Peyer's patch (tissue), 4 donors: ENCODE measurements at places on chromosomes 13 and 19.

DNA sequence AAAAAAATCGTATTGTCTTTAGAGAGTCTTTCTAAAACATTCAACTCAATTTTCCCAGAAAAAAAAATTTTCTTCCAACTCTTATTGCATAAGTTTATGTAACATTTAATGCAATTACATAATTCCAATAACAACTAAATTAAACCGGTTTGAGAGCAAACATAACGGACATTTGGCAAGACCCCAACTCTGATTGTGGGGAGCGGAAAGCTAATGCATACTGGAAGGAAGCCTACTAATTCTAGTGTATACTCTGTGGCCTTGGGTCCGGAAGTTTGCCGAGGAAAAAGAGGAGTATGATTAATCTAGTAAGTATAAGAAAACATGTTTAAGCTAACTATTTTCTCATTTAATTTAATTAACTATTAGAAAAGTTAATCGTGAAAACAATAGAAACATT, 21.3 kb upstream of the MIR17HG start:
- H3K4me1 ChIP-seq: no peaks in the 10 kb centered on the region
- H3K27ac ChIP-seq: no peak overlapping the region
- H3K36me3 ChIP-seq: no peaks in the 10 kb centered on the region
- H3K4me3 ChIP-seq: no peak overlapping the region
- DNase-seq: no peak

- no peak for DNase-seq
- H3K27ac ChIP-seq: peak overlapping the region; percentile 68
- H3K27me3 ChIP-seq: no peaks in the 10 kb centered on the region
These were observed 15.4 kb upstream of the IRGC start for GRCh38 chr19:43700395-43701000.

DNA sequence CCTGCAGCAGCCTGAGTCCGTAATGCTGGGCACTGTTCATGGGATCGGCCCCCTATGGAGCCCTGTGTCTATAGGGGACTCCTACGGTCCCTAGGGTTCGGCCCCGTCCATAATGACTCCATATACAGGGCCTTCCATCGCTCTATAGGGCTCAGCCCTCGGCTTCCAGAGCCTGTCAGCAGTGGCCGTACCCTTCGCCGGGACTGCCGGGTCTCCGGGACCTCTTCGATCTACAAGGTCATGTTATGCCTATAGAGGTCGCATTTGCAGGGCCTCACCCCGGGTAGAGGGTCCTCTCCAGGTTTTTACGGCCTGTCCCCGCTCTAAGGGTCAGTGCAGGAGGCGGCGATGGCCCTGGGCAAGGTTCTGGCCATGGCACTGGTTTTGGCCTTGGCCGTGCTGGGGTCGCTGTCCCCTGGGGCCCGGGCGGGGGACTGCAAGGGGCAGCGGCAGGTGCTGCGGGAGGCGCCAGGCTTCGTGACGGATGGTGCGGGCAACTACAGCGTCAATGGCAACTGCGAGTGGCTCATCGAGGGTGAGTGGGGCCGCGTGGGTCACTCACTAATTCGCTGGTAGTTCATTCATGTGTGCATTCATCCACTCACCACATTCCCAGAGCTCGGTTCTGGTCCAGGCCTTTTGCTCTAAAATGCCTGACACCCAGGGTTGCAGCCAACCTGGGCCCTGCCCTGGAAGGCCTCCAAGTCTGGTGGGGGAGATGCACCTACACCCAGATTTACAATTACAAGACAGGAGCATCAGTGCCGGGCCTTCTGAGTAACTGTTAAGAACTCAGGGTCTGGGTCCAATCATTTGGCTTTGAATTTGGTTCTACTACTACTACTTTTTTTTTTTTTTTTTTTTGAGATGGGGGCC, 699 bp downstream of the MEGF8 start:
- H3K4me1 ChIP-seq: peaks cover 22% of the 10 kb centered on the region
- DNase-seq: peak; percentile 19
- H3K36me3 ChIP-seq: no peaks in the 10 kb centered on the region
- peak overlapping the region; percentile 61 for H3K27ac ChIP-seq
- peaks cover 18% of the 10 kb centered on the region for H3K27me3 ChIP-seq

GRCh38 chr19:55688422-55689218, 13.6 kb downstream of the EPN1 start:
- H3K4me1 ChIP-seq: peaks cover 15% of the 10 kb centered on the region
- no peaks in the 10 kb centered on the region for H3K27me3 ChIP-seq
- H3K4me3 ChIP-seq: peak overlapping the region; percentile 28
- peaks cover 3% of the 10 kb centered on the region for H3K36me3 ChIP-seq
- H3K27ac ChIP-seq: peak overlapping the region; percentile 83

- H3K4me1 ChIP-seq: no peaks in the 10 kb centered on the region
- H3K27me3 ChIP-seq: no peaks in the 10 kb centered on the region
- no peak overlapping the region for H3K27ac ChIP-seq
These were observed 39.9 kb upstream of the CCNE1 start for GRCh38 chr19:29771708-29772414.

- no peaks in the 10 kb centered on the region for H3K36me3 ChIP-seq
- H3K4me1 ChIP-seq: no peaks in the 10 kb centered on the region
- H3K27me3 ChIP-seq: no peaks in the 10 kb centered on the region
- peak; percentile 61 for DNase-seq
- no peak overlapping the region for H3K4me3 ChIP-seq
- peak overlapping the region; percentile 60 for H3K27ac ChIP-seq
These were observed 5.8 kb downstream of the FUZ start for GRCh38 chr19:49807058-49807903.

DNA sequence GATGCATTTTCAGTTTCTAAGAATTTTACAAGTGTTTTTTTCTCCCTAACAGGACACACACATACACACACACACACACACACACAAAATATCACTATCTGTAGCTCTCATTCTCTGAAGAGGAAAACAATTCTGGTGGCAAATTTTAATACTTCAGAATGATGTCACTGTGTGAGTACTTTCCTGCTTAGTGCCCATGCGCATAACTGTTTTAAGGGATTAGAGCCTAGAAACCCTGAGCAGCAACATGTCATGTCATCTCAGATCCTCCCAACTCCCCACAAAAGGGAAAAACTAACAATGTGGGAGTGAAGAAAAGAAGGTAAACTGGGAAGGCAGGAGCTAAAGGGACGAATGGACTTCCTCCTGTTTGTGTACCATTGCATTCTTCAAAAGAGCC, 401.2 kb downstream of the SPRY2 start:
- no peak overlapping the region for H3K4me3 ChIP-seq
- no peaks in the 10 kb centered on the region for H3K4me1 ChIP-seq
- H3K27ac ChIP-seq: no peak overlapping the region
- no peak for DNase-seq

GRCh38 chr19:42584466-42584865, 10.3 kb downstream of the CEACAM8 start:
- no peak for DNase-seq
- no peaks in the 10 kb centered on the region for H3K36me3 ChIP-seq
- no peak overlapping the region for H3K27ac ChIP-seq
- no peak overlapping the region for H3K4me3 ChIP-seq

DNA sequence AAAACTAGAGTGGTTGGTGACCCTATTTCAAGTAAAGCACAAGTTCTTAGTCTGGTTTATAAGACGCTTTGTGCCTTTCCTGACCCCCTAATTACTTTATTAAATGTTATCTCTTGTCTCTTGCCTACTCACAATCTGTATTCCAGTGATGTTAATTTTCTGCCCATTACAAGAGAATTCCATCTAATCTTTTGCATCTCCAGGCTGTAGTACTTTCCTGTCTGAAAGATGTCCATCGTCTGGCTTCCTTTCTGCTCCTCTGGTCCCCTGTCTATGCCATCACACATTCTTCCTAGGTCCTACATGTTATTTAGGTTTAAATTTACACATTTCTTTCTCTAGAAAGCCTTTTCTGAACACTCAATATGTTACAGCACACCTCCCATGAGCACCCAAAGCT, 25.9 kb upstream of the OXGR1 start:
- H3K27ac ChIP-seq: no peak overlapping the region
- peaks cover 6% of the 10 kb centered on the region for H3K4me1 ChIP-seq
- no peaks in the 10 kb centered on the region for H3K27me3 ChIP-seq
- no peaks in the 10 kb centered on the region for H3K36me3 ChIP-seq
- no peak for DNase-seq

GRCh38 chr13:110845520-110845919, 69.3 kb downstream of the ANKRD10 start:
- no peak for DNase-seq
- no peaks in the 10 kb centered on the region for H3K27me3 ChIP-seq
- H3K36me3 ChIP-seq: no peaks in the 10 kb centered on the region
- no peak overlapping the region for H3K27ac ChIP-seq

GRCh38 chr13:100645382-100645781, 29.2 kb downstream of the TMTC4 start:
- no peak overlapping the region for H3K4me3 ChIP-seq
- no peak for DNase-seq
- H3K4me1 ChIP-seq: no peaks in the 10 kb centered on the region
- no peaks in the 10 kb centered on the region for H3K36me3 ChIP-seq

GRCh38 chr13:62139597-62139996, 723.9 kb upstream of the PCDH20 start:
- no peak for DNase-seq
- no peak overlapping the region for H3K4me3 ChIP-seq
- no peaks in the 10 kb centered on the region for H3K36me3 ChIP-seq
- H3K4me1 ChIP-seq: no peaks in the 10 kb centered on the region

DNA sequence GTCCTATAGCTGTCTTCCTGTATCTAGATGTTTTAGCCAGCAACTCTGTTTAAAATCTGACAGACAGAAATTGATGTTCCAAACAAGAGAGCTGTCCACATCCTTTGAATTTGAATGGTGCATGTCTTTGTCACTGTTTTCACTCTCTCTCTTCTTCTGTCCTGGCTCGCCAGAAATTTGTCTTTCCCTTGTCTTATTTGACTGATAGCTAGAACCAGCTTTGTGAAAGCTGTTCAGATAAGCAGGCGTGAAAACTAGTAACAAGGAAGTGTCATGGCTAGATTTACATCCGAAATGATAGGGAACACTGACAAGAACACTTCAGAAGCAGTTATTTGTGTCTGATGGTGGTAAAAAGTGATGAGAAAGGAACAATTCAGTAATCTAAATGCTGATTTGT, 354.9 kb upstream of the SLITRK1 start:
- H3K27ac ChIP-seq: no peak overlapping the region
- H3K36me3 ChIP-seq: no peaks in the 10 kb centered on the region
- DNase-seq: no peak
- H3K4me3 ChIP-seq: no peak overlapping the region
- no peaks in the 10 kb centered on the region for H3K4me1 ChIP-seq
- no peaks in the 10 kb centered on the region for H3K27me3 ChIP-seq

DNA sequence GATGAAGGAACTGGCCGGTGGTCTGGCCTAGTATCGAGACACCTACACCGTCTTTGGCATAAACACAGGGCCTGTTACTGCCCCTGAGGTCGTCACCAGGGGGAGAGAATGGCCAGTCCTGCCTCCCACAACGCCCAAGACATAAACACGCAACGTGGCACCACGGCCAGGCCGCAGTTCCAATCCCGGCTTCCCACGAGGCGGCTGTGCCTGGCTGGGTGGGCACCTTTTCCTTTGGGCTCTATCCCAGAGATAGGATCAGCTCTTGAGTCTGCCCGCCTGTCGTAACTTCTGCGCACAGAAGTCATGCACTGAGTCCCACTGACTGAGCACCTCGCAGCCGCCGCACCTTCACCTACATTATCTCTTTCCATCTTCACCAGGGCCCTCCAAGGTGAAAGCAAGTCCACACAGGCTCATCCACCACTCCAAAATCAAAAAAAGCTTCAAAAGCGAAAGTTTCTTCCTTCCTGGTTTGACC, 1.1 kb downstream of the MIER2 start:
- H3K4me1 ChIP-seq: no peaks in the 10 kb centered on the region
- no peaks in the 10 kb centered on the region for H3K36me3 ChIP-seq
- peak overlapping the region; percentile 73 for H3K4me3 ChIP-seq

- H3K4me3 ChIP-seq: no peak overlapping the region
- H3K36me3 ChIP-seq: no peaks in the 10 kb centered on the region
- H3K4me1 ChIP-seq: no peaks in the 10 kb centered on the region
- no peak overlapping the region for H3K27ac ChIP-seq
- no peak for DNase-seq
These were observed 2.0 kb downstream of the EVI5L start for GRCh38 chr19:7832009-7832408.

DNA sequence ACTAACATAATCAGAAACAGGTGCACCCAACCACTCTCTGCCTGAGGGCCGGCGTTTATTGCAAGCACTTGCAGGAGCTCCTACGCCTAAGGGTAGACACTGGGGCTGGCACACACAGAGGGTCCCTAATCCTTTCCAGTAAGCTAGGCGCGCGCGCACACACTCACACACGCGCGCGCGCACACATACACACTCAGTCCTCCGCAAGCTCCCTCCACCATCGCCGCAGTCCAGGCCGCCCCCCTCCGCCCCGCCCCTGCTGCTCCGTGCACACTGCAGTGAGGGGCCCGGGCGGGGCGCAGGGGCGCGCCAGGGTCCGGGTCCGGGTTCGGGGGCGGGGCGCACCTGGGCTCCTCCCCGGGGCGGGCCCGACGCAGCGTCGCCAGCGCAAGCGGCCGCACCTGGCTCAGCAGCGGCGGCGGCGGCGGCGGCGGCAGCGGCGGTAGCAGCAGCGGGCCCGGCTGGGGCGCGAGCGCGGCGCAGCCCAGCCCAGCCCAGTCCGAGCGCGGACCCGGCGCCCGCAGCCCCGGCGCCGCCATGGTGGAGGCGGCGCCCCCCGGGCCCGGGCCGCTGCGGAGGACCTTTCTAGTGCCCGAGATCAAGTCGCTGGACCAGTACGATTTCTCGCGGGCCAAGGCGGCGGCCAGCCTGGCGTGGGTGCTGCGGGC, at the start of gene CAMSAP3:
CAMSAP3 (plus strand) TSS at position 398 of the 668 bp plus-strand sequence; CDS start at position 538, 140 bp downstream.
- no peaks in the 10 kb centered on the region for H3K27me3 ChIP-seq
- peak within 1 kb of the TSS; percentile 66 for H3K4me3 ChIP-seq
- H3K27ac ChIP-seq: peak within 1 kb of the TSS; percentile 59
- H3K36me3 ChIP-seq: no peaks in the 10 kb centered on the region

DNA sequence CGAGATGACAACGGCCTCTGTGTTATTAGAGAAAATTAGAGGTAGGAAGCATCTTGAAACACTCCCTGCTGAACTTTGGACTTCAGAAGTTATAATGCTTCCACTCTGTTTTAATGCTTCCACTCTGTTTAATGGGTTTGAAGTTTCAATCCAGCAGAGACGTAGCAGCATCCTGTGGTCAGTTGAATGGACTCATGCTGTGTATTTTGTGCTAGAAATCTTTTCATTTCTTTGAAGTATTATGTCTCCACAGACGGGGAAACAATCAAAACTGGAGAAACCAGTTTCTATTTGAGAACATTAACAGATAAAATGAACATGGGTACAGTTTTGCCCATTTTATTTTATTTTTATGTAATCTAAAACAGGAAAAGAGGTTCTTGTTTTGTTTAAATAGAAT, 1736.2 kb downstream of the SLITRK5 start:
- H3K27ac ChIP-seq: no peak overlapping the region
- no peaks in the 10 kb centered on the region for H3K4me1 ChIP-seq
- no peak for DNase-seq
- H3K27me3 ChIP-seq: no peaks in the 10 kb centered on the region

- H3K4me1 ChIP-seq: peaks cover 8% of the 10 kb centered on the region
- H3K27ac ChIP-seq: peak overlapping the region; percentile 86
- no peak for DNase-seq
- H3K36me3 ChIP-seq: peaks cover under 1% of the 10 kb centered on the region
- no peaks in the 10 kb centered on the region for H3K27me3 ChIP-seq
These were observed 785 bp downstream of the NHLRC3 start for GRCh38 chr13:39039041-39039440.
